NCI-H1694 treated with DMSO at 0.1 percent for 48 hours (cell line): ENCODE measurements at places on chromosomes 2 and 18.

DNA sequence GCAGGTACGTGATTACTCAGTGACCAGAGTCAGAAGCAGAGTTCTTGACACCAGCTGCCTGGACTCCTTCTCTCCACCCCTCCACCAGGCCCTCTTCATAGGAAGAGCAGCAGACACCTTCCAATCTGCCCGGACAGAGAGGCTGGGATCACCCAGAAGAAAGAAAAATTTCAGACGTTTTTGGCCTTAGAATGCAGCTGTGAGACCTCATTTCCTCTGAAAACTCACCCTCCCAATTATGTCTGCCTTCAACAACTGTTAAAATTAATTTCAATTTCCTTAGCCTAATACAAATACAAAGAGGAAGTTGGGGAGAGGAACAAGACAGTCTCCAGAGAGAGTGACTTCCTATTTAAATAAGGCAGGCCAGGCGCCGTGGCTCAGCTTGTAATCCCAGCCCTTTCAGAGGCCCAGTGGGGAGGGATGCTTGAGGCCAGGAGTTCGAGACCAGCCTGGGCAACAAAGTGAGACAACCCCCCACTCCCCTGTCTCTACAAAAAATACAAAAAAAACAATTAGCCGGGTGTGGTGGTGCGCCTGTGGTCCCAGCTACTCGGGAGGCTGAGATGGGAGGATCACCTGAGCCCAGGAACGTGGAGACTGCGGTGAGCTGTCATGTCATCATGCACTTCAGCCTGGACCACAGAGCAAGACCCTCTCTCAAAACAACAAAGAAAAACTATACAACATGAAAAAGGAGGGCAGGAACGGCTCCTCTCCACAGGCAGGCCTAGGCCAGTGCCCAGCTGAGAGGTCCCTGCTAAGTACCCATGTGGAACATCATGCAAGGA is 1.6 kb downstream of the SLC66A2 start:
- DNase-seq = no peak

DNA sequence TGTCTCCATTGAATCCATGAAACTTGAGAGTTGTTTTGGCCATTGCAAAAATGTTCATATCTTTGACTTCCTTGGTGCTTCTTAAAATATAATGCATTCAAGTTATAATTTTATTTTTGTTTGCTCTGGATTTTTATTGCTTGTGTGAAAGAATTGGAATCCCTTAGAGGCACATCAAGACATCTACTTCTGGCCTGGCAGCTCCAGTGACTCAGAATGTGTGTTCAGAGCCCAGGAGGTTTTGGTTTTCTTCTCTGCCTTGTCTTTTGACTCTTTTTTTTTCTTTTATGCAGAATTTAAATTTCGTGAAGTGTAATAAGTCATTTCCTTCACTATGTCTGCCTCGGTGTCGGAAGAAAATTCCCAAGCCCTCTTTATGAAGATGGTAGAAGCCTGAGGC is 180.2 kb downstream of the LTBP1 start:
- DNase-seq = no peak

- DNase-seq = no peak
These were observed 72.4 kb downstream of the ALPK2 start for GRCh38 chr18:58556331-58557007.

DNA sequence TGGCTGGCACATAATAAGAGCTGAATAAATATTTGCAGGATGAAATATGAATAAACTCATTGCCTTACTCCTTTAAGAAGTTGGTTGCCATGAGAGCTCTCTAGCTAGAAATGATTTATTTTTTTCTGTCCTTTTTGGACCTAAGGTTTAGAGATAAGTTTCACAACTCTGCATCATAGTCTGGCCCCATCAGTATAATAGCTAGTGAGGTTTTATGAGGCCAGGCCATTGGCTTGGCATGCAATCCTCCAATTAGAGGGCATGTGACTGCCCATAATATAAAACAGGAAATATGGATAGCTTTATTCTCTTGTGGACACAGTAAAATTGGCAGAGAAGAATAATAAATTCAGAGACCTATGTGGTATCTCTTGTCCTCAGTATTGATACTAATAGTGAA is 26.2 kb upstream of the INSIG2 start:
- no peak for DNase-seq
